ENCODE measurements at places on chromosomes 3 and 15.

GRCh38 chr3:115164374-115165221, 17.5 kb upstream of the ZBTB20 start:
- DNase-seq = no peak

GRCh38 chr3:128597900-128598299, 52.7 kb downstream of the RPN1 start:
- no peak for DNase-seq

DNA sequence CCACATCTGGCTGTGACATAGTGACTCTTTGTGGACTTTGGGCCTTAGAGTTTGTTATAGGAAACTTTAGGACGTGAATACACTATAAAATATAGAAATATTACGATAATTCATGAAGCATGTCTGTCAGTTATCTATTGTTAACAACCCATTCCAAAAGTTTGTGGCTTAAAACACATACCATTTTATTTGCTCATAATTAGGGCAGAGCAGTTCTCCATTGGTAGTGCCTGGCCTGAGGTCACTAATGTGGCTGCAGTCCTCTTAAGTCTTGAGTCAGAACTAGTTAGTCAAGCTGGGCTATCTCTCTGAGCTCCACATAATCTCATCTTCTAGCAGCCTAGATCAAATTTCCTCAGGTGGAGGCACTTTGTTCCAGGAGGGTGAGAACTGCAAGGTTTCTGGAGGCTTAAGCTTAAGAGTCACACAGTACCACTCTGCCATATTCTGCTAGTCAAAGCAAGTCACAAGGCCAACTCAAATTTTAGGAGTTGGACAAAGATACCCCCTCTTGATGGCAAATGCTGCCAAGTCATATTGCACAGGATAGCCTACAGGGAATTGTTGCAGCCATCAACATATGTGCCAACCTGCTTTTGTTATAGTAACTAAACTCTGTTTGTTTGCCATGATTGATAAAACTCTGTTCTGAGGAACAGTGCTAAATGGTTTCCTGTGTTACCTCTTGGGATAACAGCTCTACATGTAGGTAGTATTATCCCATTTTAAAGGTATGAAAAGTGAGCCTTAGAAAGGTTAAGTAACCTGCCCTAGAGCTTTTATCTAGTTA, 8.7 kb downstream of the ATXN7 start:
- no peak for DNase-seq

- DNase-seq = no peak
Observed at GRCh38 chr3:20425138-20425537, 239.1 kb upstream of the SGO1 start.

GRCh38 chr3:127628788-127629466, at the start of gene PODXL2:
Gene PODXL2, plus strand, starts transcription at chr3:127629185. Its CDS starts 35 bp downstream, at chr3:127629220.
- DNase-seq = peak; percentile 34

GRCh38 chr3:119588112-119588511, 8.8 kb downstream of the ADPRH start:
- no peak for DNase-seq

GRCh38 chr15:49908933-49909295, 210.1 kb downstream of the ATP8B4 start:
- no peak for DNase-seq

- DNase-seq = no peak
Observed at GRCh38 chr3:123163141-123163540, 38.6 kb upstream of the SEC22A start.

DNA sequence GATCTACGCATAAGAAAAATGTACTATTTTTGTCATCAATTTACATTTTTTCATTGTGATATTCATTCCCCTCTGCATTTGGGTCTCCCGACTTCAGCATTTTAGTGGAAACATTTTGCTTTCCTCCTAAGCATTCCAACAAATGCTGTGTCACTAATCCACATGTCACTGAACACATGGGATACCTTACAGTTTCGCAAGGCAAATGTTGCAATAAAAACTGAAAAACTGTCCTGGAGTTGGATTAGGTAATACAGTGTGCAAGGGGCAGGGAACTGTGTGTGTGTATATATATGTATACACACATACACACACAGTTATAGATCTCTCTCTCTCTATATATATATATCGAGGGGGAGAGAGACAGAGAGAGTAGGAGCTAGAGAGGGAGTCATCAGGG, 632.2 kb downstream of the MAGI1 start:
- no peak for DNase-seq

GRCh38 chr3:62445275-62445674, 71.9 kb upstream of the FEZF2 start:
- DNase-seq = peak; percentile 16
